ENCODE measurements at places on chromosomes 3 and 15.
A peak's percentile ranks its signal among the peaks of the same experiment; 100 is the strongest.

- peak; percentile 71 for DNase-seq
Observed at GRCh38 chr3:32510075-32510724, 7.5 kb upstream of the CMTM6 start.

GRCh38 chr15:65819563-65819960 is 27.5 kb upstream of the DENND4A start:
- no peak for DNase-seq

- DNase-seq, result peak; percentile 48
Observed at GRCh38 chr3:127662001-127662469, 10.7 kb upstream of the ABTB1 start.

DNA sequence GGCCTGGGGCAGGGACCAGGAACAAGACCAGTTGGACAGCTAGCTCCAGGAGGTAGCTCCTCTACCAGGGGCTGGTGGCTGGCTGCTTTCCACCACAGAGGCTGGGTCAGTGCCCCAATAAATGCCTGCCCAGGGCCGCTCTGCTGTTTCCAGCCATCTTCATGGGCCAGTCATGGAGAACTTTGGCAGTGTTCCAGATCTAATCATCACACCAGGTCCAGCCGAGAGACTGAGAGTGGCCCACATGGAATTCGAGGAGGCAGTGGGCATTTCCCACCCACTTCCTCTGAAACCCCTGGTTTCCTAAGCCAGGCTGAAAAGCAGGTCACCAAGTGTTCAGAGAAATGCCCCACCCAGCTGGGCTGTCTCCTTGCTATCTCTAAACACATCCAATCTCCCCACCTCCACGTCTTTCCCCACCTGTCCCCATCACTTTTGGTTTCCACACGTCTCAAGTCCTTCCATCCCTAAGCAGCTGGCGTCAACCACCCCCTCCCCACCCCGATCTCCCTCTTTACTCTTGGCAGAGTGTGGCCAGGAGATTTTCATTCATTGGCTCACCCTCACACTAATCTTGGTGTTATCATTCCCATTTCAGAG is 190.0 kb upstream of the LINGO1 start:
- no peak for DNase-seq

- DNase-seq, result no peak
Observed at GRCh38 chr3:51401735-51402134, 10.7 kb downstream of the RBM15B start.

DNA sequence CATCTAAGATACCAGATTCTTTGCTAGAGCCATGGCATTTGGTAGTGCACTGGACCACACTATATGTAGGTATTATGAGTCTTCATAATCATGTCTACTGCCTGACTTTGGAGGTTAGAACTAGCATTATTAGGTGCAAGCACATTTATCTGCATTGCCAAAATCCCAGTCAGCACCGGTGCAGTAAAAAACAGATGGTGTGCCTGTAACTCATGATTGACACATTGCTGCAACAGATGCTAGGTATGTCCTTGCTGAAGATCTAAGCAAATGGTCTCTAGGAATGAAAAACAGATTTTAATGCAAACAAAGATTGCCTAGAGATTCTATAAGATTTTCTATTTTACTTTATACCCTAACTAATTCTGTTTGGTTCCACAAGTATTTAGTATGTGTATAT is 47.7 kb downstream of the MYO5A start:
- DNase-seq, result no peak

DNA sequence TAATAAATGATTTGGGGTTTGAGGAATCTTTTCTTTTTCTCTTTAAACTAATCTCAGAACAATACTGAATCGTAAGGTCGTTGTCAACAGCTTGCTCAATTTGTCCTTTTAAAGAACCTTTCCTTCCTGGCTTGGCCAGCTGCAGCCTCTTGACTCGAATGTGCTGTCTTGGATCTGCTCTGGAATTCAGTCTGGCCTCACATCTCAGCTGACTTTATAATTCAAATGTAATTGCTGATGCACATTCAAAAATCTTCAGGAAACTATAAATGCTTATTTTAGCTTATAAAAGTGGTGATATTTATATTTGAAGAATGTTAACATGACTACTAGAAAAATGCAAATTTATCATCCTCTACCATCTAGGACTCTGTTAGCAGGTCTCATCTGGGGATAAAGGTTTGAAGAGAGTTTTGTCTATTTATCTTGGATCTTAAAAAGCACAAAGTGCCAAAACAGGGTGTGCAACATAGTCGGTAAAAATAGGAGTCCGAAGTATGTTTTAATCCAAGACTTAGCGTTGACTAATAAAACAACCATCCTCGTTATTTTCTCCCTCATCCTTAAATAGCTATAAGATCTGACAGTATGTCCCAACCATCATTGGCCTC is 1035.2 kb downstream of the MCTP2 start:
- DNase-seq, result no peak

- no peak for DNase-seq
Observed at GRCh38 chr15:100924436-100924835, 5.3 kb downstream of the LRRK1 start.

DNA sequence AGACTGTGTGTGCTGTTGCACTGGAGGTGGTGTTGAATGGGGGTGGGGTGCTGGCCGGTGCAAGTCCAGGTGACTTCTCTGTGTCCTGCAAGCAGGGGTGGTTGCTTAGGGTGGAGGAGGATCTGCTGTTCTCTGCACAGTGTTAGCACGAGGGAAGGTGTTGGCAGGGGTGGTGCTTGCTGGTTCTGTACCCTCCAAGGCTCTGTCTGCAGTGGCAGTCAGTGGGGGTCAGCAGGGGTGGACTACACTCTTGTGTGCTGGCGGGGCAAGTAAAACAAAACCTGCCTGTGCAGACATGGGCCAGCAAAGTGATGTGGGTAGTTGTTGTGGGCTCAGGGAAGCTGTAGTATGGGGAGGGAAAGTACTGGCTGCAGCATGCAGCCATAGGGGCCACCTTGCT is 5.5 kb downstream of the ROPN1 start:
- no peak for DNase-seq

DNA sequence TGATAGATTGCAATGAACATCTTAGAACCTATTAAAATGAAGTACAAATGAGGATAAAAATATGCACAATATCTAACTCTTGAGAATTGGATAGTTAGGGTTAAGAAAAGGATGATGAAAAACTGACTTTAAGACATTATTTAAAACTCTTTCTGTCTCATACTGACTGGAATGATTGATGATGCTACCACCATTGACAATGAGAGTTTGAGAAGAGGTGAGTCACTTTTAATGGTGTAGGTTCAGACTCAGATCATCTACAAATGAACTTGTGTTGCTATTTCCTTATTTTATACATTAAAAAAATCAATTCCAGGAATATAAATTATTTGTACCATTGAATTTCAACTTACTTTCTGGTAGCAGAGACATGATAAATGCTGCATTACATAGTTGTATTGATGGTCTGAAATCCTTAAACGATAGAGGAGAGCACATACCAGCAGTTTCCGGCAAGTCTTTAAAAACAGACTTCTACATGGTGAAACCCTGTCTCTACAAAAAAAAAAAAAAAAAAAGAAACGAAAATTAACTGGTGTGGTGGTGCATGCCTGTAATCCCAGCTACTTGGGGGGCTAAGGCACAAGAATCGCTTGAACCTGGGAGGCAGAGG is 409.0 kb downstream of the OTOL1 start:
- no peak for DNase-seq

- no peak for DNase-seq
Observed at GRCh38 chr3:69296995-69297394, 88.9 kb downstream of the FRMD4B start.

- no peak for DNase-seq
Observed at GRCh38 chr3:44030687-44031305, 210.9 kb upstream of the TOPAZ1 start.

- no peak for DNase-seq
Observed at GRCh38 chr3:153927107-153927506, 194.1 kb upstream of the ARHGEF26 start.

- DNase-seq, result no peak
Observed at GRCh38 chr15:74304431-74304830, 63.0 kb downstream of the CYP11A1 start.

DNA sequence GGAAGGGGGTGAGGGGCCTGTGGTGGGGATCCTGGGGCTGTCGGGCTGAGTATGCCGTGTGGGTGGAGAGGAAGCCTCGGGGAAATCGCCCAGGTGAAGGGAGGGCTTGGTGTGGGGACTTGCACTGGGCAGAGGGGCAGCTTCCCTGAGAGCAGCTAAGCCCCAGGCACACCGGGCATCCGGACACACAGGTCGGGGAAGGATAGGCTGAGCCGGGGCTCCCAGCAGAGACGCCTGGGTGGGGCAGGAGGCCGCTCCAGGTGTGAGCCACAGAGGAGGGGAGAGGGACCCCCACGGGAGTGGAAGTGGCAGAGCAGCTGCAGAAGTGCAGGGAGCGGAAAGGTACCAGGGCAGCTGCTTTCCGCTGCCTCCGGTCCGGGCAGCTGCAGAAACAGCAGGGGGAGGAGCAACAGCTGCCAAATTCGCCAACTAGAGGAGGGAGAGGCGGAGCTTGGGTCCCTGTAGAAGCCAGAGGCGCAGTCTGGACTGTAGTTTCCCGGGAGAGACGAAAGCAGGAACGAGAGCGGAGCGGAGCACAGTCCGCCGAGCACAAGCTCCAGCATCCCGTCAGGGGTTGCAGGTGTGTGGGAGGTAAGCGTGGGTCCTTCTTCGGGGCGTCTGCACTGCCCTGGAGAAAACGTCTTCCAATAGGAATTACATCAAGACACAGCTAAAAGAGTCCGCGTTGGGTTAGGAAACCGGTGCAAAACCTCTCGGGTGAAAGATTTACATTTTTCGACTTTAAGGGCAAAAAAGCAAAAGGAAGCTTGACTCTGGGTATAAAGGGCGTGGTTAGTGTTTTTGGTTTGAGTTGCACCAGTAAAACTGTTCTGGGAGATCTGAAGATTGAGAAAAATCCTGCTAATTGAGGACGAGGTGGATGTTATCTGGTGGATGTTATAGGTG is at the start of gene SERPINI1:
Gene SERPINI1, plus strand, starts transcription at position 489 of the 906 bp plus-strand sequence. CDS start 53,408 bp downstream, outside the sequence.
- DNase-seq, result peak; percentile 85

DNA sequence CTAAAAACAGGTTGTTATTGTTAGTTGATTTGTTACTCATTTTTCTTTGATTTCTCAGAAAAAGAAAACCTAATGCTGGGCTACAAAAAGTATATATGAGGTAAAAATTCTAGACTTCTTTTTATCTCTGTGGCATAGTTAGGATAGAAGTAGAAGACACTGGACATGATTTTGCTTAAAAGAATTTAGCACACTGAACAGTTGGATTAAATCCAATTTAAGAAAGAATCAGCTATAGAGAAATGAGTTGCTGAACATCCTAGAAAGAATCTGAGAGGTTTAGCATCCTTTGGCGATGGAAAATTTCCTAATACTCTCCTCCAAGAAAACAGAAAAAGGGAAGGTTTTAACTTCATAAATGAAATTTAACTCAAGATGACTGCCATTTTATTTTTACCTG is 259.7 kb downstream of the TBL1XR1 start:
- no peak for DNase-seq

- DNase-seq, result no peak
Observed at GRCh38 chr3:11764931-11765363, 81.7 kb downstream of the TAMM41 start.

GRCh38 chr15:29635513-29636098 is 186.7 kb downstream of the TJP1 start:
- no peak for DNase-seq

DNA sequence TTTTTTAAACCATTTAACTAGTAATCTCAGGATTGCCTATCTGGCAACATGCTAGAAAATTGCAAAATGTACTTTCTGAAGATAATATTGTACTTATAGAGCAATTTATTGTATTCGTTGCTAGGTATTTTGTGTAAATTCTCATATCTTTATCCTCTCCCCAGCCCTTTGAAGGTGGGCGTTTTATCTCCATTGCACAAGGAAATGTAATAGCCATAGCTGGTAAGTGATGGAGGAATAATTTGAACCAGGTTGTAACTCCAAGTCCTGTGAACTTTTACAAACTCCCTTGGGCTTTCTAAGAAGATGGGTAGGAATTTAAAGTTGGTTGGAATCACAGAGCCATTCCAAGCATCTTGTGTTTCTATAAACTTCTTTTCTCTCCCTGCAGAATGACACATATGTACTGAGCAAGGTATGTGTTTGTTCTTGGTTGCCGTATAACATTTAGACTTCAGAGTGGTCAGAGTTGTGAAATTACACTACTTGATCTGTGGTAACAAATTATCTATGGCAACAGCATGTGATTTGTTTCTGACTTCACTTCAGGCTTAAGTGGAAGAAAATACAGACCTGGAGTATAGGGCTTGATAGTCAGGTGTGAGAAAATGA is 170.9 kb downstream of the AKAP13 start:
- DNase-seq, result no peak

- DNase-seq, result no peak
Observed at GRCh38 chr3:171876680-171877147, 33.6 kb downstream of the TMEM212 start.

- peak; percentile 58 for DNase-seq
Observed at GRCh38 chr15:28129231-28129848, 30.2 kb upstream of the OCA2 start.

DNA sequence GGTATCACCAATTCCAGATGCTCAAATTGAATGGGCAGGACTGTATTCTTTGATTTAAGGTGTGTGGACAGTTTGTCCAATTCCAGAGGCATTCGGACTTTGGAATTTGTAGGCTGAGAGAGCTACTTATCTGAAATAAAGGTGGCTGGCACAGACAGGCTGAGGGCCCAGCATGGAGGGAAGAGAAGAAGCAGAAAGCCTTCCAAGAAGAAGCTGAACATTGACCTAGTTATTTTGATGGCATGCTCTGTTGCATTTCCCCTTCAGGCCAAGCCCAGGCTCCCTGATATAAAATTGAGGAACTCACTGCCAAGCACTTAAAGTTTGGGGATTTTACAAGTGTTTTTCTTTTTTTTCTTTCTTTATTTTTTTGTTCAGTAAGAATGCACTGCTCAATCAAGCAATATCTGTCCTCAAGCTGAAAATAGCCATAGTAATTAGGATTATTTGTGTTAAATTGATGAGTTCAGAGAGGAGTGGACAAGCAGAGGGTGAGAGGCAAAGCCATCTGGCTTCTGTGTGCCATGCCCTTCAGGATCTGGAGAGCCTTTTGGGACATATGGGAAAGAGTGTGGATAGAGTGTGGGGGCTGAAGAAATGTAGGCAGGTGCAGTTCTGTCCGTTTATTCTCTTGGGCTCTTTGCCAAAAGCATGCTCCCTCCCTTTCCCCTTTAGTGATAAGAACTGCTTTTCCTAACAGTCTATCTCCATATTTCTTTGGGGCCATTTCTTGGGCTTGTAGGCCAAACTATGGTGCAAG is 148.9 kb downstream of the OXSM start:
- no peak for DNase-seq

All from left forelimb (tissue), 1 donor.